NCI-H1092 (cell line): ENCODE measurements at places on chromosomes 1 and 21.
A peak's percentile ranks its signal among the peaks of the same experiment; 100 is the strongest.

GRCh38 chr1:155944444-155944799 is 3.0 kb downstream of the RXFP4 start:
- peak; percentile 59 for DNase-seq

DNA sequence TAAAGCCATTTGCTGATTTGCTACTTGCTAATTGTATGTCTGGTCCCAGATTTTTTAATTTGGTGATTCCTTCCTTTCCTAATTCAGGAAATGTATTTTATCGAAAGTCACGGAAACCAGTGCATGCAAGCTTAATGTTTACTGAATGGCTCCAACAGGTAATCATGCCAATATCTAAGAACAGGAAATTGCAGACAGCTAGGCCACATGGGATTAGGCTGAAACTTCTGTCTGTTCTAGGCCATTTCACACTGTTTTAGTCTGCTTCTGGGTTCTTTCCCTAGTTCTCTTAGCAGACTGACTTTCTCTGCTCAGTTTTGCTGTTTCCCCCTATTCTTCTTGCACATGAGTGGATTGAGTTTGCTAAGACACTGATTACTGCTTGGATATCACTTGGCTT is 111.4 kb downstream of the NTNG1 start:
- no peak for DNase-seq

DNA sequence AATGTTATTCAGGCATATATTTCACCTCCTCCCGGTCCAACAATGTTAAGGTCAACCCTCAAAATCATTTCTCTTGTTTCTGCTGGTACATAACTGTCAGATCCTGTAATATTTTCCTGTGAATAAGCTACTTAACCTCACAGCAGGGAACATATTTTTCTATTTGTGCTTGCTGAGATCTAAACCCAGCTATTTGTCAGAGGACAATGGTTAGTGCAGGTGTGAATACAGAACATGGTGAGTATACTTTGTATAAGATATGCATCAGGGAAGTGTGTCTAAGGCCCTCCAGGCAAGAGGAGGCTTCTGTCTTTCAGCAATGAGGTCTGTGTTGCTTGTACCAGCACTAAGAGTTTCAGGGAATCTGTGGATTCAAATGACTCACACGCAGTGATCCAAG is 970.6 kb downstream of the NCAM2 start:
- DNase-seq: no peak

- no peak for DNase-seq
Measured at GRCh38 chr1:185906186-185906585, 172.0 kb downstream of the HMCN1 start.

DNA sequence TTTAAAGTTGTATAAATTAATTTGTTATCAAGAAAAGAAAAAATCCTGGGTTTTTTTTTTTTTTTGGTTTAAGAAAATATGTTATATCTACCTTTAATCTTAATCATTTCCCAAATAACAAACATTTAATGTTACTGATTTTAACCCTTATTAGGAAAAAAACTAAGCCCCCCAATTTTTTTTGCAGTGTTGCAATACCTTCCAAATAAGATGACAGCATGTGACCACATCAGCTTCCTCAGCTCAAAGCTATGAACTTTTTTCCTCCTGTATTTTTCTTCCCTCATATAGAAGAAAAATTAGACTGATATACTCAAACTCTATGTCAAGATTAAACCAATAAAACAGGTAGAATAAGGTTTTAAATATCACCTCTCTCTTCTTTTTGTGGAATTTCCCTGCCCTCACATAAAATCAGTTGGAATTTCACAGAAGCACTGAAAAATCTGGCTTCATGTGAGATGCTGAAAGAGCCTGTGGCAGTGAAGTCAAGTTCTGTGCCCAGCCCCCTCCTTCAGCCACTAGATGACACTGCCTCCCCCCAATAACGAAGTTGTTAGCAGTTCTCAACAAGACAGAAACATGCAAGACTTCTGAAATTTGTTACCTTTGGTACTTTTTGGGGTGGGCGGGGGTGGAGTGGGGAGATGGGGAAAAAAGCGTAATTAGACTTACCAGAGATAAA is 9.6 kb upstream of the SMYD2 start:
- no peak for DNase-seq

GRCh38 chr1:160192234-160192633 is 1.9 kb downstream of the CASQ1 start:
- no peak for DNase-seq

DNA sequence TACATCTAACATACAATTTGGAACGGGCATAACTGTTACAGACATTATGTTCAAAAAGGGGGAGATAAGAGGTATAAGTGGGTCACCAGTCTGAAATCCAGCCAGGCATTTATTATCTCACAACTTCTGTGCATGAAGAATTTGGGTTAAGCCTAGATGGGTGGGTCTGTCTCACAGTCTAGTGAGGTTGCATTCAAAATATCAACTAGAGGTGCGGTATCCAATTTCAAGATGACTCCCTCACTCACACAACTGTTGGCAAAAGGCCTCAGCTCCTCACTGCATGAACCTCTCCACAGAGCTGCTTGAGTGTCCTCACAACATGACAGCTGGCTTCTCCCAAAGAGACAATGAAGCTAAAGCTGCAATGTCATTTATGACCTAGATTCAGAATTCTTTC is 4.7 kb downstream of the AUNIP start:
- peak; percentile 89 for DNase-seq

GRCh38 chr21:33007747-33008146 is 18.0 kb upstream of the OLIG2 start:
- no peak for DNase-seq

DNA sequence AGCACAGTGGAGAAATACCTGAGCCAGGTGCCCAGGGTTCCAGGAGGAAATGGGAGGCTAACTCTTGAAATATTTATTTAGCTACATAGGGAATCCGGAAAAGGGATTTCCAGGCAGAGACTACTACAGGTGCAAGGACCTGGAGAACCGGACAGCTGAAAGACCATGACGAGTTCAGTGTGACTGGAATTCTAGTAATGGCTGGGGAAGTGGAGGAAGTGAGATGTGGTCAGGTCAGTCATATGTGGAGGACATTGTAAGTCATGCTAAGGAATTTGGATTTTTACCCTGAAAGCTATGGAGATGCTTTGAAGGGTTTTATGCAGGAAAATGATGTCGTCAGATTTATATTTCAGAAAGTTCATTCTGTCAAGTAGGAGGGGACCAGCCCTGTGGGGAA is 1.8 kb downstream of the CAP1 start:
- DNase-seq: no peak

DNA sequence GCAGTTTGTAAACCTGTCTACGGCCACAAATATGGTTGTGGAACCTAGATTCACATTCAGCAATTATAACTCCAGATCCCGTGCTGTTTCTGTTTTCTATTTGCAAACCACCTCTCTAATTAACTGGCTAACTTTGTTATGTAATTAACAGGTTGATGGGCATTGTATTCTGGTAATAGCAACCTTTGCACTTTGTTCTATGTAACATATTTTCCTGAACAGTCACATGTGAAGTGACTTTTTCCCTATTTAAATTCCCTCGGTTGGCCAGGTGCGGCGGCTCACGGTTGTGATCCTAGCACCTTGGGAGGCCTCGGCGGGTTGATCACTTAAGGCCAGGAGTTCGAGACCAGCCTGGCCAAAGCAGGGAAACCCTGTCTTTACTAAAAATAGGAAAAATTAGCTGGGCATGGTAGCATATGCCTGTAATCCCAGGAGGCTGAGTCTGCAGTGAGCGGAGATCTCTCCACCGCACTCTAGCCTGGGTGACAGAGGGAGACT is 1.4 kb downstream of the ACADM start:
- no peak for DNase-seq

DNA sequence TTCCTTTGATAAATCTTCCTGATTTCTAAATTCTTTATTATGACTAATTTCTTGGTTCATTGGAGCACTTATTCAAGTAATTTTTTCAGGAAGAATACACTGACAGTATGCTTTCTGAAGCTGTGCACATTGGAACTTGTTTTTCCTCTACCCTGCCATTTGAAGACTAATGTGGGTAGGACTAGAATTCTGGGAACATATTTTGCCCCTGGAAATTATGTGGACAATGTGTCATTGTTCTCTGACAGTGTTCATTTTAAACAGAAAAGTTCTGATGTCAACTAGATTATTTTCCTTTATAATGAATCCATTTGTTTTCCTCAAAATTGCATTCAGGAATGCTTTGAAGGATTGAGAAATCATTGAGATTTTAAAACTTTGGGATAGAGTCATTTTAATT is 34.8 kb upstream of the ST6GALNAC5 start:
- DNase-seq: no peak

DNA sequence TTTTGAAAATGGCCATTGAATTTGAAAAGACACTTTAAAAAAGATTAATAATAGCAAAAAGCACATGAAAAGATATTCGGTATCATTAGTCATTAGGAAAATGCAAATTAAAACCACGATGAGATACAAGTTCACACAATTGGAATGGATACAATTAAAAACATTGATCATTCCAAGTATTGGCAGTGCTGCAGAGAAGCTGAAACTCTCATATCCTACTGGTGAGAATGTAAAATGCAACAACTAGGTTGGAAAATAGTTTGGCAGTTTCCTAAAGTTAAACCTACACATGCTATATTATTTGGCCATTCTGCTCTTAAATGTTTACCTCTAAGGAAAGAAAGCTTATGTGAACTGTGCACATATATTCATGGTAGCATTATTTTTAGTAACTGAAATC is 838.7 kb upstream of the PRMT6 start:
- DNase-seq: no peak

- DNase-seq: no peak
Measured at GRCh38 chr1:17668624-17669175, 86.4 kb upstream of the ACTL8 start.

DNA sequence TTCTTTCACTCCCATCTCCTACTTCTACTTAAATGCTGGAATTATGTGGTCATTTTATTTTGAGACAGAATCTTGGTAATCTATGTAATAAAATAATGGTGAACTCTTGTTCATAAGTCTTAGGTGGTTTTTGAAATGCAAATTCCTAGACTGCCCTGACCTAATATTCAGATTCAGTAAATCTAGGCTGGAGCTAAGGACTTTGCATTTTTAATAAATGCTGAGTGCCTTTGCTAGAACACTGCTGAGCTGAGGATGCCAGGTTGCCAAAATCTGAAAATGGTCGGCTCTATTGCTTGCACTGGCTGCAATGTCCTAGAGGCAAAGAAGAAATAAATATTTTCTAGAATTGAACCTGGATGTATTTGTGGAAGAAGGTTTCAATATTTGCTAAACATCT is 187.4 kb downstream of the HMCN1 start:
- no peak for DNase-seq

- no peak for DNase-seq
Measured at GRCh38 chr1:53838654-53838974, 518 bp upstream of the NDC1 start.

- no peak for DNase-seq
Measured at GRCh38 chr1:15222653-15223303, 24.2 kb upstream of the FHAD1 start.

DNA sequence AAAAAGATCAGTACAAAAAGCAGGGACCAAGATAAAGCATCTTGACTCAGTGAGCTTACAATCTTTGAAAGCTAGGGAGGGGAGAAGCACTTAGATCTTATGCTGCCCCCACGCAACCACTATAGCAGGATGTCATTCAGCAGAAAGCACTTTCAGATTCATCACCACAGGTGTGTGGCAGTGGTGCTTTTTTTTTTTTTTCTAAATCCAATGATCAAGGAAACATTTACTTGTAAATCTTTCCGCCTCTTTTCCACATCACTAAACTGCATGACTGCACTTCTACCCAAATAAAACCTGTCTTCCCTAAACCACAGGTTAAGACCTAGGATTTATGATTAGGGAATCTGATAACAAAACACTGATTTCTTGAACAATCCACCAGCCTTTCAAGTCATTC is 154.8 kb downstream of the SLC45A1 start:
- DNase-seq: no peak

- no peak for DNase-seq
Measured at GRCh38 chr1:241658081-241658793, 6.2 kb downstream of the WDR64 start.

DNA sequence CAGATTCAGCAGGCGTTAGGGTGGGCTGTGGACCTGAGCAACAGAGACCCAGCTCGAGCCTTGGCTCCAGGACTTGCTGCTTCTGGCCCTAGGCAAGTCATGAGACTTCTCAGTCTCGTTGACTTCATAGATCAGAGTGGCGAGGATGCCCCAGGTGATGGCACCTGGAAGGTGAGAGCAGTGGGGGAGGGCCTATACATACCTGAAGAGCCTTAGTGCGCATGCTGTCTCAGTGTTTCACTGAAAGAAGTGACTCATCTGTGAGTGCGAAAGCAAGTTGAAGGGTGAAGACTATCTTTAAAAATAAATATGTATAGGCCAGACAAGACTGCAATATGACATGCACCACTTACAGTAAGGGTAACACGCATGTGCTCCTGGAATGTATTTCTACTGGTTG is 10.1 kb downstream of the PLEKHA6 start:
- no peak for DNase-seq

- no peak for DNase-seq
Measured at GRCh38 chr1:159008744-159009188, 941 bp upstream of the IFI16 start.

- DNase-seq: no peak
Measured at GRCh38 chr1:94772845-94773244, 47.3 kb upstream of the SLC44A3 start.

GRCh38 chr1:154856049-154856448 is 14.0 kb downstream of the KCNN3 start:
- DNase-seq: peak; percentile 64

DNA sequence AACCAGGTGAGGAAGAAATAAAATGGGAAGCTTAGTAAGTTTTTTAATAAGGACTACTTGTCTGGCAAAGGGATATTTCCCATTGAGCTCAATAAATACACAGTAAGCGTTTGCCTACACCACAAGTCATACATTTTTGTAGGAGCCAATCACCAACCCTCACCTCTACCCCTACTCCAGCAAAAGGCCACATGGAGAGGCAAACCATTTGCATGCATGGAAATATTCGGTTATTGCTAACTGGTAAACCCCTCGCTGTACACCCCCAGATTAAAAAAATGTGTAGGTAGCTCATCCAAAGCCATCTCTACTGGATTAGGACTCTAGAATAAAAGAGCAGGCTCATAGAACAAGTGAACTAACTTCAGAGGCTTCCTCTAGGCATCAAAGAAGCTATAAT is 21.1 kb downstream of the PDPN start:
- DNase-seq: no peak

DNA sequence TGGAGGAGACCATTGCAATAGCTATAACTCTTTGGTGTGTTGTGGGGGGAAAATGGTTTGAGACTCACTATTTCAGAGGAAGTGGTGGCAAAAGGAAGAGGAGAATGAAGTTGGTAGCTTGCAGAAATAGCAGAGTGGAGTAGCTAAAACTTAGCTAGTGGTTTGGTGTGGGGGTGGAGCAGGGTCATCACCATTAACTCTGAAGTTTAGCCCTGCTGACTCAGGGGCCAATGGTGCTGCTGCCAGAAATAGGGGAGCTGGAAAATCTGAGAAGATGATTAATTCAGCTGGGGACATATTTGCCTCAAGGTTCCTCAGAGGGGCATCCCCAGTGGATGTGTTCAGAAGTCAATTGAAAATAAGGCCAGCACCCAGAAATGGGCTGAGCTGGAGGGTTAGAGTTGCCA is 65.4 kb downstream of the RUNX1 start:
- no peak for DNase-seq

- DNase-seq: no peak
Measured at GRCh38 chr1:27476237-27476636, 13.7 kb downstream of the WASF2 start.
